Smooth muscle cell of the brain vasculature (primary cell): ENCODE measurements at places on chromosomes 5 and 9.

DNA sequence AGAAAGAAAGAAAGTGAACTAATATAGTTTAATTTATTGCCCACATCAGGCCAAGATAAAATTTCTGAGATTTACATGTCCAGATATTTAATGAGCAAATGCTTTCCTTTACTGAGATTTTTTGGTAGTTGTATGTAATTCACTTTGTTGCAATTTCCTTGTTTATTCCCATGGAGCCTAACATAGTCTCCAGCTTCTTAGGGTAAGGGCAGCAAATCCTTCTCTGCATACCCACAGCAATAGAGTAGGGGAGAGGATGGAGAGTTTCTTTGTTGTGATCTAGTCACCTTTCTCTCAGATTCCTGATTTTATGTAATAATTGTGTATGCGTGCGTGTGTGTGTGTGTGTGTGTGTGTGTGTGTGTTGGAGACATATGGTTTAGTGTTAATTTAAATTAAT lies 51.6 kb upstream of the DPYSL3 start:
- no peak for DNase-seq

GRCh38 chr9:95316794-95317118 lies 753 bp downstream of the FANCC start:
- no peak for DNase-seq

DNA sequence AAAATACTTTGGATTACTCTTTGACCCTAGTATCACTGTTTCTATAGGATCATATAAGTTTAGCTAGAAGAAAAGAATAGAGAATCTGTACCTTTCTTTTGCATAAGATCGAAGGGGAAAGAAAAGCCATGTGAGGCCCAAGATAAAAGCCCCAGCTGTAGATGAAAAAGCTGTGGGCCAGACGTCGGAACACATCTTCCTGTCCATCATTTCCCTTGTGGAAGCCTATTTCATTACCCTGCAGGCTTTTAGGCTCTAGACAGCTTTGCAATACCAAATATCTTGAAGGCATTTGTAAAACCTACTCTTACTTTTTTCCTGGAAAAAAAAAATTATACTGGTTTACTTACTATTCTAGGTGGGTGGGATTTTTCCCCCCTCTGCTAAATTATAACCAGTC lies 10.0 kb downstream of the PALM2AKAP2 start:
- no peak for DNase-seq

- no peak for DNase-seq
Measured at GRCh38 chr5:19903611-19904010, 84.4 kb downstream of the CDH18 start.

DNA sequence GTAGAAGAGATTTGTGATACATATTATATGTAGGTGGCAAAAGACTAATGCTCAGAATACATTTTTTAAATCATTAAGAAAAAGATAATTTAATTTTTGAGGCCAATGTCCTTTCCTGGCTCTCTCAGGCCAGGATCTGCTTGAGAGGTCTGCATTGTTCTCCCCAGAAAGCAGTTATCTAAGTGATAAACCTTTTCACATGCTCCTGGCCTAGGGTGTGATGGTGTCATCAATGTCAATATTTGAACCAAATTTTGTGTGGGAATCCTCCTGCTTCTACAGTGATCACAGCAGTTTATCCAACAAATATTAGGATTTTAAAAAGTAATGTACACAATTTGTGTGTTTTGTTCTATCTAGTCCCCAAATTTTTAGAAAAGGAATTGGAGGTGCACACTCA lies 166.6 kb downstream of the DIRAS2 start:
- no peak for DNase-seq

- DNase-seq, result no peak
Measured at GRCh38 chr5:125059255-125060002, 313.0 kb upstream of the ZNF608 start.

DNA sequence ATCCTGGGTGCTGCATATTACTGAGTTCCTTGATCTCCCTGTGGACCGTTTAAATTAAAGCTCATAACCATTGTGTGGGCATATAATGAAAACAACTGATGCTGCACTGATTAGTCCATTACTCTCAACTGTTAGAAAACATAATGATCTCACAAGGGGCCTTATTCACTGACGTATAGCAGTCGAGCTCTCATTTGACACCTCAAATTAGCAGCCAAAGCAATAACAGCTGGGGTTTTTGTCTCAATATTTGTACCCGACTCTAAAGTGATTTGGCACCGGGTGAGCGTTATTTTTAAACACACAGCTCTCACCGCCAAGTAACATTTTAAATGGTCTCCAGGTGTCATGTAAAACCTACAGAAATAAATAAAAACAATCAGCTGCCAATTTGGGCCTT lies 252.2 kb upstream of the PANK3 start:
- DNase-seq, result no peak

DNA sequence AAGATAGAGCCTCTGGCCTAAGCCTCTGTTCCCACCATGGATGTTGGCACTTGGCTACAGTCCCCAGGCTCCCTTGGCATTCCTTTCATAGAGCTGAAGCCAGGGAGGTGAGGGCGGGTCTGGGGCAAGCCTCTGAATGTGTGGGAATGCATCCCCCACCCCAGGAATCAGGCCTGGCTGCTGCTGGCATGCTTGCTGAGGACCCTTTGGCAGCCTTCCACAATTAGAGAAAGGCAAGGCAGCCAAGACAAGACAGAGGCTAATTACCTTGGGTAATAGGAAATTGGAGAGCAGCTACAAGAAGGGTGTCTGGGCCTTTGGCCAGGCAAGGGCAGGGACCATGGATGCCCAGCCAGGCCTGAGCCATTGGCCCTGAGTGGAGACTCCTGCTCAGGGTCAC lies 204.4 kb upstream of the TRIM32 start:
- DNase-seq, result no peak

DNA sequence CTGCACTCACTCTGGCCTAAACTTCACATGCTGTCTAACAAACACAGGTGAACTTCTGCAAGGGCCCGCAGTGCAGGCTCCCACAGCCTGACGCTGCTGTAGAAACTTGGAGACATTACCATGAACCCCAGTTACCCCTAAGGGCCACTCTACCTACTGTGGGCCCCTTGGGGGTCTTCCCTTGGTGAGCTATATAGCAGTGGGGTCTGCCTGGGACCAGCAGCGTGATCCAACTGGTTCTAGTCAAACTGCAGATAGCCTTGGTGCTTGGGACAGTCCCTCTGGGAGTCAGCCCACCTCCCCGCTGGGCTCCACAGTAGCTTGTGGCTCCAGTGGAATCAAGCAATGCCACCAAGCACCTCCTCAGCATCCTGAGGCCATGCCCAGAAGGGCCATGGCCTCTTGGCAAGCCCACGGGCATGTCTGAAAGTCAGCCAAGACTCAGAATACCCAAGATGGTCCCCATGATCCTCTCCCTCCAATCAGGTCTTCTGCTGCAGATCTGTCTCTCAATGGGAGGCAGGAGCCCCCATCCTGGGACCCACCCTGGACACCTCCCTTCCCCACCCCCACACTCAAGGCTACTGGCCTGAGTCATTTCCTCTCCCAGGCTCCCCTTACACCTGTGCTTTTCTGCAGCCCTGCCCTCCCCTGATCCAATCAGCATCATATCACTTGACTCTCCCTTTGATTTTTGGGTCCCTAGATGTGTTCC lies 230.0 kb upstream of the IRX1 start:
- no peak for DNase-seq

- no peak for DNase-seq
Measured at GRCh38 chr5:147751156-147751830, 31.2 kb downstream of the JAKMIP2 start.

GRCh38 chr9:128121466-128121810 lies 6.1 kb downstream of the PTGES2 start:
- DNase-seq, result no peak

DNA sequence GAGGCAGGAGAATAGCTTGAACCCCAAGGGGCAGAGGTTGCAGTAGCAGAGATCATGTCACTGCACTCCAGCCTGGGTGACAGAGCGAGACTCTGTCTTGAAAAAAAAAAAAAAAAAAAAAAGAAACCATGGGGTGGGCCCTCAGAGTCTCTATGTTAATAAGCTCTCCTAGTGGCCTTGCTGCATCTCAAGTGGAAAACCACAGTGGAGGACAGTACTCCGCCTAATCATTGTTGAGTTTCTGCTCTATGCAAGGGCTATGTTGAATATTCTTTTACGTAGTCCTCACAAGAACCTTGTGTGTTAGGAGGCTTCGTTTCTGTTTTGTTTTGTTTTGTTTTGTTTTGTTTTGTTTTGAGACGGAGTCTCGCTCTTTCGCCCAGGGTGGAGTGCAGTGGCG lies 48.9 kb downstream of the TJP2 start:
- DNase-seq, result no peak
